ENCODE measurements at places on chromosomes 5 and 9. TPM values are rescaled to one million over a fixed set of nuclear protein-coding genes. Genes with fewer than 3 reads are reported as not detected.

FRRS1L gene
- not detected for total RNA-seq

HTR1A gene
- total RNA-seq: not detected

SPINK6 gene
- total RNA-seq: not detected

KYAT1 gene
- total RNA-seq: 9.5 TPM

SLC25A48 gene
- not detected for total RNA-seq

LHX3 gene
- total RNA-seq: not detected
